ENCODE measurements at places on chromosomes 11 and 22.

GRCh38 chr22:26974914-26975803, 317.8 kb downstream of the MIAT start:
- no peak overlapping the region for H3K4me3 ChIP-seq
- no peak for DNase-seq
- H3K27me3 ChIP-seq, result peaks cover 15% of the 10 kb centered on the region

GRCh38 chr11:42422090-42422489, 889.7 kb upstream of the API5 start:
- no peaks in the 10 kb centered on the region for H3K36me3 ChIP-seq
- no peak overlapping the region for H3K27ac ChIP-seq
- no peak overlapping the region for H3K4me3 ChIP-seq
- no peaks in the 10 kb centered on the region for H3K4me1 ChIP-seq

- no peaks in the 10 kb centered on the region for H3K4me1 ChIP-seq
- no peak for DNase-seq
- H3K4me3 ChIP-seq, result no peak overlapping the region
- H3K36me3 ChIP-seq, result no peaks in the 10 kb centered on the region
Observed at GRCh38 chr22:27947448-27947847, 28.4 kb upstream of the PITPNB start.

- DNase-seq, result no peak
- H3K27ac ChIP-seq, result no peak overlapping the region
- H3K36me3 ChIP-seq, result no peaks in the 10 kb centered on the region
- no peaks in the 10 kb centered on the region for H3K4me1 ChIP-seq
- no peak overlapping the region for H3K4me3 ChIP-seq
Observed at GRCh38 chr11:66150725-66151124, 80.7 kb downstream of the PACS1 start.

GRCh38 chr22:48748113-48748859, 1079.4 kb downstream of the BRD1 start:
- H3K4me3 ChIP-seq, result no peak overlapping the region
- no peaks in the 10 kb centered on the region for H3K27me3 ChIP-seq
- no peak for DNase-seq
- no peaks in the 10 kb centered on the region for H3K4me1 ChIP-seq
- H3K27ac ChIP-seq, result no peak overlapping the region
- no peaks in the 10 kb centered on the region for H3K36me3 ChIP-seq
